Common myeloid progenitor, CD34-positive (primary cell): ENCODE measurements at places on chromosomes 12 and 14.

DNA sequence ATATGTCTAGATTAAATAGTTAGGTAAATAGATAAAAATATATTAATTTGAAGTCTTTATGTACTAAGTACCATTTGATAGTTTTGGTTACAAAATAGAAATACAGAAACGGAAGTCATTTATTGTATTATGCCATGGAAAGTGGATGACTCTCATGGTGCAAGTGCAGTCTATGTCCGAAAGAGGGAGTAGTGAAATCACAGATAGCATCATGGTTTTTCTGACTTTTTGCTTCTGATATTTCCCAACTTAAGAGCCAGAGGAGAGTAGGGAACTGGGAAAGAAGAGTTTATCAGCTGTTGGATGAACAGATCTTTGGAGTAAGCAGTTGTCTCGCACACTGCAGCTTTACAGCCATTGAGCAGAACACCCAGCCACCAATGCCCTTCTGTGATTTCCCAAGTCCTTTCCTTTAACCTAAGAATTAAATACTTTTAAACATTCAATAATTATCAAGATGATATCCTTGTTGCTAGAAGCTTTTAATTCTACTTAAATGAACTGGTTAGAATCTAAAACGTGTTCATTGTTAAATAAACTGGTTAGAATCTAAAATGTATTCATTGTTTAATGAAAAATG lies 18.4 kb upstream of the SRGAP1 start:
- peak; percentile 63 for DNase-seq

GRCh38 chr14:95056476-95056875 lies 100.9 kb downstream of the DICER1 start:
- DNase-seq = no peak

DNA sequence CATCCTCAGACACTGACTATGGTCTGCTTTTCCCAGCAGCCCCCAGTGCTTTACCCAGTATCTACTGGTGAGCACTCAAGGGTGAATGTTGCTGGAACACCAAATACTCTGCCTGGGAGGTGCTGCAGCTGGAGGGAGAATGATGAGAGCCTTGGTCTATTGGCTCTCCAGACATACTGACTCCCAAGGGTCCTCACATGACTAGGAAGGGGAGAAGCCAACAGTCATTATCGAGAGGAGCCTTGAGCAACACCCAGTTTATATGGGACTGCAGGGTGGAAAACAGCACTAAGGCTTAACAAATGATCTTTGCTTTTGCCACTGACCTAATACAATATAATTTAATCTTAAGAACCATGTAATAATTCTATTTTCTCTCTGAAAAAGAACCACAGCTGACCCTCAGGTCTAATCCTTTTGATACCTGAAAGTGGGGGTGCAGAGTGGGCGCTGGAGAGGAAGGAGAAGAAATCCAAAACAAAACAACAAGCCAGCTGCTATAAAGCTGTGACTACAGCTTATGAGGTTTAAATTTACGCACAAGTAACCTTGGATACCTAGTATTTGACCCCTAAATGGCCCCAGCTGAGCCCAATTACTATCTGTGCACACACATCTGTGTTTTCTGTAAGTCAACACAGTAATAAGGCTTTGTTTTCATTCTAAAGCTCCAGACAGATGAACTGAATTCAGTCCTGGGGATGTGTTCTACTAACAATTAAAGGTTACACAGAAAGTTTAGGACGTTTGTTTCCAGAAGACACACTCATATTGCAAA lies 107.8 kb upstream of the GRIP1 start:
- DNase-seq = no peak

DNA sequence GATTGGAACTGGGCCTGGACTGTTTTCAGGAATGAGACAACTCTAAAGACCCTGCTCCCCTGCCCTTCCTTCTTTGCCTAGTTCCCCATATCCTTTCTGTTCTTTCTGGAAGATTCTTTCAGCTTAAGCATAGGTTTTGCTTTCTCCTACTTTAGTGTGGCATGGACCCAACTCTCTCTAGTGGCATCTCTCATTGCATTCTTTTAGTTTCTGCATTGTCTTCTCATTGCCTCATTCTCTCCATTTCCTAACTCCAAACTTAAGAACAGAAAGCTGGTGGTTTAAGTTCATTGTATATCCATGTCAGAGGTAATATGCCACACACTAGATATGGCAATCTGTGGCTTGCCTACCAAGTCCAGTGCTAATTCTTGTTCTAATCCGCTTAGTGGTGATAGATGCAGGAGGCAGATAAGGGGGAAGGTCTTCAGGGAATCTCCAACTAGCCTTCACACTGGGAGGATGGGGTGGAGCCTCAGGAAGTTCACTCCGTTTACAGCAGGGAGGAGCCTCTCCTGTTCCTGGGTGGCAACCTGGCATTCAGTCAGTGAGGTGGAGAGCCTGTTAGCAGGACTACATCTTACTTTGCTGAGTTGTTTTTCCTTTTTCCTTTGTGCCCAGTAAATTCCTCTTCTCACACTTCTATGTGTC lies 165.1 kb upstream of the LMNTD1 start:
- no peak for DNase-seq

GRCh38 chr12:106585521-106586277 lies 2.9 kb downstream of the RFX4 start:
- peak; percentile 51 for DNase-seq

GRCh38 chr14:96434040-96434439 lies 42.1 kb downstream of the AK7 start:
- DNase-seq = no peak

DNA sequence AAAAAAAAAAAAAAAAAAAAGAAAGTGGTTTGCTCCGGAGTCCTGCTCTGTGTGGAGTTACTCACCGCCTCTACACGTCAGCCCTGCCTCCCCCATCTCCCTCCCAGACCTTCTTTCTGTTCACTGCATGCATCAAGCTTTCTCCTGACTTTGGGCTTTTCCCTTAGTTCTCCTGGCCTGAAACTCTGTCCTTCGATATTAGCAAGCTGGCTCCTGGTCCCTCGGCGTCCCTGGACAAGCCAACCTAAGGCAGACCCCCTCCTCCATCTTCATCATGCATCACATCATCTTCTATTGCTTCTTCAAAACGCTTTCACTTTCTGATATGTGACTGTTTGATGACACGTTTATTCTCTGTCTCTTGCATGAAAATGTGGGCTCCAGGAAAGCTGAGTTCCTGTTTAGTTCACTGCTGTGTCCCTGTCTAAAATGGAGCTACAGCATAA lies 40.6 kb downstream of the SLC15A4 start:
- DNase-seq = peak; percentile 49

GRCh38 chr14:61076556-61076955 lies 95.5 kb downstream of the SLC38A6 start:
- DNase-seq = no peak

DNA sequence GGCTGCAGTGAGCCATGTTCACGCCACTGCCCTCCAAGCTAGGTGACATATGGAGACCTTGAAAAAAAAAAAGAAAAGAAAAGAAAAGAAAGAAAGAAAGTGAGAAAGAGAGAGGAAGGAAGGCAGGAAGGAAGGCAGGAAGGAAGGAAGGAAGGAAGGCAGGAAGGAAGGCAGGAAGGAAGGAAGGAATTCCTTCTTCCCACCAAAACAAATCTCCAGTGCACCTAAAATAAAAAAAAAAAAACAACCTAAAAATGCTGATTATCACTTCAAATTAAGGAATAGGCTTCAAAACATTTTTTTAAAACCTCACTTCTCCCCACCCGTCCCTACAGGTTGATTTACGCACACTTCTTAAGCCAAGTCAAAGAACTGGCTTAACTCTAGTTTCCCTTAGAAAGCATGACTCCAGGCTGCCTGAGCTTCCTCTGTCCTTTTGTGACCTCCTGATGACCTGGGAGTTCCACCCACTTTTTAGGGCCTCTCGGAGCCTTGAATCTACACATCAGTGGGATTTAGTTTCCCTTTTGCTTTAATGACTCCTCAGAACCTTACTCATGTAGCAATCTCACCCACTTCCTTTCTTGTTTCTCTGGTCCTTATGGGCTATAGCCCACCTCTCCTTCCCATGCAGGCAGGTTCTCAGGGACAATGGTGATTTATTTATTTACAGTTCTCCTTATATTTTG lies 18.6 kb downstream of the DUSP6 start:
- DNase-seq = peak; percentile 90

GRCh38 chr12:71142016-71142415 lies 15.8 kb downstream of the TSPAN8 start:
- no peak for DNase-seq

DNA sequence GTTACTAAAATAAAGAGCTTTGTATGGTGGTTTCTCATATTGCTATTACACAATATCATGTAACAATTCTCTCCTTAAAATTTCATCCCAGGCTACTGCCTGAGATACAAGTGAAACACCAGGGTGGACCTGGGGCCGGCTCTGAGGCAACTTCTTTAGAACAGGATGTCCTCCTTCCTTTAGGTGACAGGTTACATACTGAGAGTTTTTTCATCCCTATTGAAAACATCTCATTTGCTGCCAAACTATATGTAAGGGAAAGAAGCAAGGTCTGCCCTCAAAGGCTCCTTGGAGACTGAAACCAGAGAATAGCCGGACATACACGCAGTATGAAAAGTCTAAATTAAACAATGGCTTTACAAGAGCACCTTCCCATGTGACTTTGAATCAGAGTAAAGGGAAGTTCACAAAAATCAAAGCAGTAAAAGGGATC lies 139.9 kb downstream of the DUSP6 start:
- no peak for DNase-seq

GRCh38 chr14:94971750-94972149 lies 185.6 kb downstream of the DICER1 start:
- no peak for DNase-seq

- DNase-seq = no peak
Measured at GRCh38 chr14:87874676-87875075, 118.3 kb downstream of the GALC start.

DNA sequence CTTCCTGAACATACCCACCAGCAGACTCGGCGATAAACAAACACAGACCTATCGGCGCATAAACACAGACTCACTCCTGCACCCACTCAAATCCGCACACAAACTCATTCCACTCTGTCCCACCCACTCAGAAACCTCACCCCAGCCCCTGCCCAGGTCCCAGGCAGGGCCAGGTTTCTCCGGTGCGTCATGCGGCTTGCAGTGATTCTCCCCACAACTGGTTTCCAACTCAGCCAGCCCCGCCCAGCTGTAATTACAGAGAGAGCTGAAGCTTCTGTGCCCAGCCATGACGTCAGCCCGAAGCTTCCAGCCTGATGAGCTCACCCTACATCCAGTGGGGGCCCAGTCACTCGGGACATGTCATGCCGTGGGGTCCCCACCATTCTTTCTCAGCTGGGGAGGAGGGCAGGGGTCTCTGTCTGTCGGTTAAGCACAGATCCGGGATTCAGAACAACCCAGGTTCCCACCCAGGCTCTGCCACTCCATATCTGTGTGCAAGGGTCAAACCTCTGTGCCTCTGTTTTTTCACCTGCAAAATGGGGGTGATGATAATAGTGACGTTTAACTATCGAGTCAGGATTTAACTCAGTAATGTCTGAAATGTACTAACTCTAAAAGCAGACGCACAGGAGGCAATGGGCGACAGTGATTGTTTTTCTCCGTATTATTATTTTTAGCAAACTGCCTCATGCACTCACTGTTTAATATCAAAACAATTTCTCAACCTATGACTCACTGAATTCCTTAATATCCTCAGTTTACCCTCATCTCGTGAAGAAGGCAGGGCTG lies 2.3 kb upstream of the HSPB8 start:
- peak; percentile 23 for DNase-seq

DNA sequence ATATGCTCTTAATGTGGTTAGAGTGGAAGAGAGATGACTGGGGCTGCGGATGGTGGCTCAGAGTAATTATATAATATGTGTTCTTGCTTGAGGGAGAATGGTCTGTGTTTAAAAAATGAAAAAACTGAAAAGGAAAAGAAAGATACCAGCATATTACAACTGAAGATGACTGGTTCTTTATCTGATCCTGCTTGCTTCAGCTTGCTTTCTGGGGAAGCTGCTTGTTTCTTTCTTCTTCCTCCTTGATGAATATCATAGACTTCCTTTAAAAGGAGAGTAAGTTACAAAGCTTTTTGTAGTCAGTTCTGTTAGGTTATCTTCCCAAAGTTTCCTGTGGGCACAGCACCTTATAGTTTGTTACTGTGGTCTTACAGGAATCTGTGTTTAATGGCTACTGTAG lies 210.9 kb downstream of the ERC1 start:
- DNase-seq = peak; percentile 38

- peak; percentile 33 for DNase-seq
Measured at GRCh38 chr12:101838628-101839323, 8.0 kb upstream of the GNPTAB start.

DNA sequence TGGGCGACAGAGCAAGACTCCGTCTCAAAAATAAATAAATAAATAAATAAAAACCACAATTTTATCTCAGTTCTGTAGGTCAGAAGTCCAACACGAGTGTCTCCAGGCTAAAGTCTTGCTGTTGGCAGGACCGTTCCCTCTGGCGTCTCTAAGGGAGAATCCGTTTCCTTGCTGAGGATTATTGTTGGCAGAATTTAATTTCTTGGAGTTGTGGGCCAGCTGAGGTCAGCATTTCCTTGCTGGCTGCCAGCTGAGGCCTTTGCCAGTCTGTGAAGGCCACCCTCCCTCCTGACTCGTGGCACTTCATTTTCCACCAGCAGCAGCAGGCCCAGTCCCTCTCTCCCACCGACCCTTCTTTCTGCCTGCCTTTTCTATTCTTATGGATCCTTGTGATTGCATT lies 17.2 kb downstream of the PSMC1 start:
- DNase-seq = no peak

GRCh38 chr12:114272071-114272470 lies 133.9 kb downstream of the TBX5 start:
- no peak for DNase-seq
